Kidney (tissue), 22 donors: ENCODE measurements at places on chromosomes 3 and 15. TPM values are rescaled to one million over a fixed set of nuclear protein-coding genes. Genes with fewer than 3 reads are reported as not detected.

The CPLX3 gene
- polyA plus RNA-seq, result not detected

GRCh38 chr3:172766718-172767405 is 16.3 kb downstream of the ECT2 start:
- DNase-seq, result no peak

The ISY1 gene
- 22.4 TPM for polyA plus RNA-seq

DNA sequence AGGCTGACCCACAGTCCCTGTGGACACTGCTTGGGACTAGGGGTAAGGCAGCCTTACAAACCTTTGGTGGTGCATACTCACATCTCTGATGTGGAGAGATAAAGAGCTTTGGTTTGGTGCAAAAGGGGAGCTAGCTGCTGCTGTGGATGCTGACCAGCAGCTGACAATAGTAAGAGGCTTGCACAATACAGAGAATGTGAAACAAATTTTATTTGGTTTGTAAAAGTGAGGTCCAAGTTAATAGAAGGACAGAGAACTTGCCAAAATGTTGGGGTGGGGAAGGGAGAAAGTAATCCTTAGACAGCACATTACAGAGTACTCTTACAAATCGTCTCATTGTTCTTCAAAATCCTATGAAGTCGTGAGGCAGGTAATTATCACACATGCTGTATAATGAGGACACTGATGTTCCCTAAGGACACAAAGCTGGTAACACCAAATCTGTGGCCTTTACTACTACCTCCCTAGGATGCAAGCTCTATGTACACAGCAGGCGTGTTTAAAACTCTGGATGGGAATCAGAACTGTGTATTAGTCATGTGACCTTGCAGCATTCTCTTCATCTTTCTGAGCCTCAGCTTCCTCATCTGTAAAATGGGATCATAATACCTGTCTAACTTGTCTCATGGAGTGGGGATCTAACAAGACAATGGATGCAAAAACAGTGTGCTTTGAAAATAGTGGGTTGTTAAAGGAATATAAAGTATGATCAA is 21.6 kb downstream of the ARHGAP31 start:
- no peak for DNase-seq
